ENCODE measurements at places on chromosomes 1 and 21.

DNA sequence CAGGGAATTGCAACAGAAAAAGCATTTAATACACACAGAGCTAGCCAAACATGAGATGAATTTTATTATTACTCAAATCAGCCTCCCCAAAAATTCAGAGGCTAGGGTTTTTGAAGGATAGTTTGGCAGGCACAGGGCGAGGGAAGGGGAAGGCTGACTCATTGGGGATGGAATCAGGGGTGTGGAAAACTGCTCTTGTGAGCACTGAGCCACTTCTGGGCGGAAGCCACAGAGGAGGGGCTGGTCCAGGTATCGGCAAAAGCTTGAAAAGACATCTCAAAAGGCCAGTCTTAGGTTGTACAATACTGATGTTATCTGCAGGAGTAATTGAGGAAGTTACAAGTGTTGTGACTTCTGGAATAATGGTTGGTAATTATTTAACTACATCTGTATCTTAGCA lies 109.4 kb downstream of the TLR5 start:
- no peak for DNase-seq

GRCh38 chr1:229461032-229461668 lies 27.3 kb upstream of the ACTA1 start:
- no peak for DNase-seq

GRCh38 chr1:60068393-60069045 lies 5.1 kb downstream of the C1orf87 start:
- DNase-seq, result no peak

- DNase-seq, result no peak
Measured at GRCh38 chr1:229087339-229087738, 183.6 kb upstream of the RAB4A start.

GRCh38 chr1:33494929-33495328 lies 22.5 kb downstream of the ZSCAN20 start:
- DNase-seq, result no peak

DNA sequence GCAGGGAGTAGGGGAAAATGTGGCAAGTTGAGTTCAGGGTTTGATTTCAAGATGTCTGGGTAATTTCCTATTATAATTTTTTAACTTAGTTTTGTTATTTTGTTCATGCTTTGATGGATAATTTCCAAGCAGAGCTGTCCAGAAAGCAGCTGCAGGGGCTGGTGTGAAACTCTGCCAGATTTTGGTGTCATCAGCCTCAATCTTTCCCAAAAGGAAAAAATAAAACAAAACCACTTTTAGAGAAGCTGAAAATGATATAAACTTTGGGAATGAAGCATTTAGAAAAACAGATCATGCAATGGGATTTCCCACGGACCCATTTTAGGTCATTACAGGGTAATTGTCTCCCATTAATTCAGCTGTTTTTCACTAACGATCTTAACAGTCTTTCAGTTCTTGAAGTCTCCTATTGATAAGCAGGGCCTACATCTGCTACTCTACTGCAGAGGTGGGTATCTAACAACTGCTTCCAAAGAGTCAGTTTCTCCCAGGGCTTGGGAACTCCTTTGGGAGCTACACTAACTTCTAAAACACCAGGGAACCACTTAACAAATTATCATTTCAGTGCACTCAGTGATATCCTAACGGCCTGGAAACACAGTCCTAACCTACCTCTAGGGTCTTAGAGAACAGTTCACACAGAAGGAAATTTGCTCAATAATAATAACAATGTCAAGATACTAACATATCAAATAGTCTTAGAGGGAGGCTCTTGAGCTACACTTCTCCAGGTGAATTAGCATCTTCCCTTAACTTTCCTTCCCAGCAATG lies 12.3 kb downstream of the ZNF436 start:
- DNase-seq, result no peak

- no peak for DNase-seq
Measured at GRCh38 chr1:185279571-185279970, 37.5 kb downstream of the IVNS1ABP start.

DNA sequence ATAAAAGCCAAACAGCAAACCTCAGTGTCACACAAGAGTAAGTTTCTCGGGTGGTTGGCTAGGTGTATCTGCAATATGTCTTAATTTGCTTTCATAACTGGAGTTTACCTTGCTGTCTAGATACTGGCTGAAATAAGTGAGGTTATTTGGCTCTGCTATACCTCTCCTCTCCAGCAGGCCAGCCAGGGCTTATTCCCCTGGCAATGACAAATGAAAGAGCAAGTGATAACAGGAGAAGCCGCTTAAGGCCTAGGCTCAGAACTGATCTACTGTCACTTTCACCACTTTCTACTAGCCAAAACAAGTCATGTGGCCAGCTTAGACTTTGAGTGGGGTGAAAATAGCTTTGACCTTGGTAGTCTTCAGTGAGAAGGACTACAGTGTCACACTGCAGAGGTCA lies 4.8 kb upstream of the RPE65 start:
- no peak for DNase-seq

GRCh38 chr1:58206749-58207148 lies 339.8 kb downstream of the OMA1 start:
- no peak for DNase-seq

DNA sequence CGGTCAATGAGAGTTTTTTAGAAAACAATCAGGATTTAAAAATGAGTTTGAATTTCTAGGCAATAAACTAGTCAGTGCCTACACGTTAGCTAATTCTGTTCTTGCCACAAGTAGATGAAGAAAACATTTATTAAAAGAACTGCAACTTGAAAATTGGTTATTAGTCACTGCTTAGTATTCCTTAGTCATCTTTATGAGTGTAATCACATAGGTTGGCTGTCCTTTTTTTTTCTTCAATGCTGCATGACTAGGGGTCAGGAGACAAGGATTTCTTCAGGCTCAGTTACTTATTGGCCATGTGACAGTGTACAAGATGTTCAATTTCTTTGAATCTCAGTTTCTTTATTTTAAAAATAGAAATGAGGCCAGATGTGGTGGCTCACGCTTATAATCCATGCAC lies 17.1 kb downstream of the SOAT1 start:
- no peak for DNase-seq

DNA sequence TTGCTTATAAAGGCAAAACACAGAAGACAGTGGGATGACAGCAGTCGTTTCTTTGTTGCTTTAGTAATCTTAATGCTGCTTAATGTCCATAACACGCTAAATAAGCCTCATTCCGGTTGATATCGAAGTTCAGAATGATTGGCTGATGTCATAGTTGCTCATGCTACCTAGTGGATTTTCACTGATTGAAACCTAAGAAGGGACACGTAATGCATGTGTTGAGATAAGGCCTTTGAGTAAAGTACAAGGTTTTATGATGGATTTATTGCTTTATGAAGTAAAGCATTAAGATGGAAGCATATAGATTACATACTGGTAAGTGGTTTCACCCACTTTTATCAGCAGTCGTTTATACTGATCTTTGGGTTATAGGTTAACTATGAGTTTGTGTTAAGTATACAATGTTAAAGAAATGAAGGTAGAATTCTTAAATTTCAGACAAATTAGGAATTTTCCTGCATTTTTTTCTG lies 25.1 kb downstream of the IARS2 start:
- no peak for DNase-seq

GRCh38 chr21:28822486-28823335 lies 170.0 kb downstream of the LTN1 start:
- no peak for DNase-seq

GRCh38 chr1:208681878-208682663 lies 437.9 kb upstream of the PLXNA2 start:
- no peak for DNase-seq

DNA sequence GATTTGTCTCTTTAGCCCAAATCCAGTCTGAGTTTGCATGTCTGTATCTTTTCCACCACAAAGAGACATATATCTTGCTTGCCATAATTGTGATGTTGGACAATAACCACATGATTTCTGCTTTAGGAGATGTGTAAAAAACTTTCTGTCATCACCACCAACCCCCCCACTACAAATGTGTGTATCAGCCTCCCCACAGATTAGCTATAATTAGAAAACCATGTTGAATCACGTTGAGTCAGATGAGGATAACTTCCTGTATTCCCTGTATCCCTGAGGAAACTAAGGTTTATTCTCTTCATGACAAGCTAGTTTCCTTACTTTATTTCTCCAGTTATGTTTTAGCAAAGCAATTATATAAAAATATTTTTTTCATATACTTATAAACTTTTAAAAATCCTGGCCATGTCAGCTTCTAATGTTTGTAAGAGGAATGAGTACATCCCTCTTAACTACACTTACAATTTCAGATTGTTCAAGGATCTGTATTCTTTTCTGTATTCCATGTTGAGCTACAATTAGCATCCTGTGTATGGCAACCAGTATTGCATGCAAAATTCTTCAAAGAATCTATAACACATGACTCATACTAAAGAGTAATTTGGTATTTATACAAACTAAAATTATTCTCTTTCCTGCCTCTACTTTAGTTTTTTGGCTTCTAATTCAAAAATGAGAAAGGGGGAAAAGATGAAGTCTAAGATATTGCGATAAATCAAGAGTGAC lies 143.0 kb downstream of the FMN2 start:
- DNase-seq, result no peak

DNA sequence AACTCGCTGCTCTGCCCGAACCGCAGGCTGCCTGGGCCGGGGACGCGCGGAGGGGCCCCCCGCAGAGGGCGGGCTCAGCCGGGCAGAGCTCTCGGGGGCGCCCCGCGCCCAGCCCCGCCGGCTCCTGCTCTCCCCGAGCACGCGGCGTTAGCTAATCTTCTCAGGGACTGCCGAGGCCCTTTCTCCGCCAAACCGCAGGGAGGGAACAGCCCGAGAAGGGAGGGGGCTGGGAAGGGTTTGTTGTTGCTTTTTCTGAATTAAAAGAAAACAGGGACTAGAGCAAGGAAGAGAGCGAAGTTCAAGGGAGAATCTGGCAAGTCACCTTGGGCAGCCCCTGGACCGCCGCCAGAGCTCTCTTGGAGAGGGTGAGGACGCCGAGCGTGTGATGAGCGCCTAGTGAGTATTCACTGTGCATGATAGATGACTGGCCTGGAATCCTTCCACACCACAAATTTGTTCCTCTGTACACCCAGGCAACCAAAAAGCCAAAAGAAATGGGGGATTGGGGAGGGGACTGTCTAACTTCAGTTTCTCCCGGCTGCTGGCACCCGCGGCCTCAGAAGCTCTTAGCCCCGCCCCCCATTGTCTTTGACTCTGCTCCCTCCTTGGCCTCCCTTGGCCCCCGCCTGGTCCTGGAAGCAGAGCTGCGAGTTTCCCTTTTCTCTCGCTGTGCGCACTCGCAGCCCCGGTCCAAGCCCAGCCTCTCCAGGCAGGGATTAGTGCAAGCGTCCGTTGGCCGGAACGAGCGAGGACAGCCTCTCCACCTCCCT lies 19.7 kb upstream of the LMX1A start:
- no peak for DNase-seq

- peak; percentile 78 for DNase-seq
Measured at GRCh38 chr1:28648008-28648473, 359 bp upstream of the RNU11 start.

DNA sequence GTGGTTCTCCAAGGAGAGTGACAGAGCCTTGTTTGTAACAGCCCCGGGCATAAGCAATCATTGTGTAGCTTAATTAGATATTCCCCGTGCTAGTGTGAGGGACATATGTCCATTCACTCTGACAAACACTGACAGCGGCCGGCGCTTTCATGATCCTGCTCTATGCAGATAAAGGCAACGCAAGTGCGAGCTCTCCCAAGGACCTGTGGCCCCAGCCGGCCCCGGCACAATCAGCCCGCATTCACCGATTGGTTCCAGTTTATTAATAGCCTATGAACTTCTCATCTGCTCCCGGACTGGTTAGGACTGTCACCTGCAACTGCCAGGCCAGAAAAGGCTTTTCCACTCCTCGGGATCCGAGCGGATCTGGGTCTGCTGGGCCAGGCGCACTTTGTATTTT lies 18.0 kb upstream of the OLIG1 start:
- no peak for DNase-seq

- DNase-seq, result no peak
Measured at GRCh38 chr1:103333141-103333540, 192.4 kb upstream of the RNPC3 start.

GRCh38 chr1:54397090-54397591 lies 9.1 kb downstream of the SSBP3 start:
- no peak for DNase-seq

DNA sequence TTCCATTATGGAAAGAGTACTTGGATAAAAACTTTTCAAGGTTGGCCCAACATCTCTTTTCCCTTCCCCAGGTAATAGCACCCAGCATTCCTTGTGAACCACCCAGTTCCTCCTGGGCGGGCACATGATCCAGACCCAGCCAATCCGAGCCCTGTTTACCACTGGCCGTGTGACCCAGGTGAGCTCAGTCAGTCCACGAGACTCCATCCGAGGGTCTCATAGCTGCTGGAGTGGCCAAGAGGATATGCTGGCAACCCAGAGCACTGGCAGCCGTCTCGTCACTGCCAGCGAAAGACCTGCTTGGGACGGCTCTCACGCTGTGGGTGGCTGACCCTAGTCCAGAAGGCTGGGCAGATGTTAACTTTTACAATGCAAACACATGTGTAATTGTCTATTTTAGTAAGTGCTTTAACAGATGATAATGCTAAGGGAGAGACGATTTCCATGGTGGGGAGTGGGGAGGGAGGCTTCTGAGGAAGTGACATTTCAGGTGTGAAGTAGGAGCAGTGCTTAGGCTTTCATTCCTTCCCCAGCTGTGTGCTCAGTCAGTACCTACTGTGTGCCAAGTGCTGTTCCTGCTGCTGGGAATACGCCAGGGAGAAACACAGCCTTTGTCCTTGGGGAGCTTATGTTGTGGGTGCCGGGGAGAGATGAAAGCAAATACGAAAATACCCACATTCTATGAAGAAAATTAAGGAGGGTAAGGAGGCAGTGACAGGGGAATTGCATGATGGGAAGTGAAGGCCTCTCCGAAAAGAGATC lies 24.5 kb downstream of the PARK7 start:
- no peak for DNase-seq

DNA sequence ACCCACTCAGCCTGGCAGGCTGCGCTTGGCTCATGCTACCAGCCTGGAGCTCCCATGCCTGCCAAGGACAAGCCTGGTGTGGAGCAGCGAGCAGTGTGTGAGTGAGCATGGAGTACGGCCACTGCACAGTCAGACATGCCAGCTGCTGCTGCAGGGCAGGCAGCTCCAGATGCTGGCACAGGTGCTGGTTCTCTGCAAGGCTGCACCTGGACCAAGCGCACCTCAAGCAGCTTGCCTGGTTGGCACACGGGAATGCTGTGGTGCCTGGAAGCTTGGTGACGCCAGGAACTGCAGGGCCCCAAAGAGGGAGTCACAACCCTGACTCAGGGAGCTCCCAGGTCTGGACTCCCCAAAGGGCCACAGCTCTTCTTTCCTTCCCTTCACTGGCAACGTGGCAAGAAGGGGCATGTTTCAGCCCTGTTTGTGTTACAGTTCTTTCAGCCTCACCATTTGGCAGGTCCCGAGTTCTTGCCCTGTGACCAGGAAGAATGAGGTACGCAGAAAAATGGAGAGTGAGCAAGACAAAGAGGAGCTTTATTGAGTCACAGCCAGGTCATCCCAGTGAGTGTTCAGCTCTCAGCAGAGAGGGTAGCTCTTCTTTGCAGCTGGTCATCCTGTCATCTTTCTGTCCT lies 26.1 kb downstream of the ACOT7 start:
- DNase-seq, result no peak

GRCh38 chr21:31294691-31295090 lies 49.4 kb downstream of the TIAM1 start:
- DNase-seq, result no peak
